ENCODE measurements at places on chromosomes 4 and X.

DNA sequence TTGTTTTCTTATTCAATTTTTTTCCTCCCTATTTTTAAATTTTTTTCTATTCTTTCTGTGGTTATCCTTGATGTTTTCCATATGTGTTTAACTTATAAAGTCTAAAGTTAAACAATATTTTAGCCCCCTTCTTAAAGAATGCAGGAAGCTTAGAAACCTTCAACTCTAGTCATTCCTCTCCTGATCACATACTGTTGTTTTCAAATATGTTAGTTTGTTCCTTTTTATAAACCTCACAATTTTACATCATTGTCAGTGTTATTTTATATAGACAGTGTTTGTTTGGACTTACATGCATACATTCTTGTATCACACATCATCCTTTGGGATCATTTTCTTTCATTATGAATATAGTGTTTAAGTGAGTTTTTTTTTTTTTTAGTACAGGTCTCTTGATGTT is 31.6 kb downstream of the KANTR start:
- DNase-seq, result no peak

DNA sequence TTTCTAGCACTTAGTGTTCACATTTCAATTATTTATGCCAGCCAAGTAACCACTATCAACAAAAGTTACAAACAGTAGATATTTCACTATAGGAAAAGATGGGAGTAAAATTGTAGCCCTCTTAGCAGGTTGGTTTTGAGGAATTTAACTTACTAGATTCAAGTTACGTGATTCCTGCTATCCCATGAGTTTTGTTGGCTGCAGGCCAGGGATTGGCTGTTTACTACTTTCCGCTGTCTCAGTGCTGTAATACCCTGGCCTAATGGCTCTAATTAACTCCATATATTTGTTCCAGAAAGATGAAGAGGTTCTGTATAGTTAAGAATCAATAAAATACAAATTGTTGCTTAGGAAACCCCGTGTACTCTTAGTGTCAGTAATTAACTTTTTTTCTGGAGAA is 55.5 kb upstream of the MAGED1 start:
- DNase-seq, result no peak

DNA sequence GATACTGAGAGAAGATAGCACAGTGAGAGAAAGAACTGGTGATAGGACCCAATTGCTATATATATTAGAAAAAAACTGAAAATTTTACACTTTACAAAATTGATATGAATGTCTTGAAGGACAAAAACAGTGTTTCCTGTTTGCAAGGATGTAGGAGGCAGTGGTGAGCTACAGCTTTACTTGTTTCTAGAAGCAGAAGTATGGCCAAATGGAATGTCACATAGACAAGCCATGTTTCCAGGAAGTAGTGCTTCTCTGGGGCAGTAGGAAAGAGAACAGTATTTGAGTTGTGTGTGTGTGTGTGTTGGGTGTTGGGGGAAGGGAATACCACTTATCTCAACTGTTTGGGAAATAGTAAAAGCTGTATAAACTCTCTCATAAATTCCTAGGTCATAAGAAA is 60.9 kb upstream of the IBSP start:
- DNase-seq, result no peak

DNA sequence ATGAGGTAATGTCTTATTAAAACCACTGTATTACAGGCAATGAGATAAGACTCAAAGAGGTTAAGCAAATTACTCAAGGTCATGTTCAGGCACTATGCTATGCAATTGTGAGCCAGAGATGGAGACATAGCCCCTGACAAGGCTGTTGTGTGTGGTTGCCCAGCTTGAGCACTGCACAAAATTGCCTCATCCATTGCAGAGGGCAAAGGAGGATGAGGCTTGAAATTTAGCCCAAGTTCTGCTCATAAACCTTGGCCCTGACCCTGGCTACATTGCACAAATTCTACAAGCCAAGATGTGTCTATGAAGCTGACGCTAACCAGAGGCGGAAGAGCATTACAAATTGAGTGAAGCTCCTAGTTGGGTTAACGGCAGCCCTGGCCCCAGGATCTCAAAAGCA is 65.6 kb upstream of the PGM2 start:
- DNase-seq, result no peak

- peak; percentile 55 for DNase-seq
Measured at GRCh38 chr4:24770032-24770584, 25.3 kb upstream of the SOD3 start.
